ENCODE measurements at places on chromosomes 7 and 10.
A peak's percentile ranks its signal among the peaks of the same experiment; 100 is the strongest.

- no peak for DNase-seq
These were observed 105.0 kb upstream of the AMPH start for GRCh38 chr7:38736138-38736537.

DNA sequence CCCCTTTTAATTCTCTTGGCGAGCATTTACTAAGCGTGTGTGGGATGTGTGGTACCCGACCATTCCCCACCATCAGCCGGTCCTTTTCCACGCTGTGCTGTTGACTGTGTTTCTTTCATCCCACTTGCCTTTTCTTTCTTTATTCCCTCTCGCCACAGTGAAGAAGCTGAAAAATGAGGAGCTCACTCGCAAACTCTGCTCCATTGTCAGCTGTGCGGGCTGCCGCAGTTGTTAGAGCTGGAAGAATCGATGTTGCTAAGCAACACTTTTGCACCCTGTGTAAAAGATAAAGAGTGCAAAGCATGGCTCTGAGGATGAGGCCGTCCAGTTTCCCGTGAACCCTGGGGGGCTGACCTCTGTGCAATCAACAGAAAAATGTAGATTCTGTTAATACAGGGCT, 203.1 kb upstream of the NEBL start:
- DNase-seq: no peak

DNA sequence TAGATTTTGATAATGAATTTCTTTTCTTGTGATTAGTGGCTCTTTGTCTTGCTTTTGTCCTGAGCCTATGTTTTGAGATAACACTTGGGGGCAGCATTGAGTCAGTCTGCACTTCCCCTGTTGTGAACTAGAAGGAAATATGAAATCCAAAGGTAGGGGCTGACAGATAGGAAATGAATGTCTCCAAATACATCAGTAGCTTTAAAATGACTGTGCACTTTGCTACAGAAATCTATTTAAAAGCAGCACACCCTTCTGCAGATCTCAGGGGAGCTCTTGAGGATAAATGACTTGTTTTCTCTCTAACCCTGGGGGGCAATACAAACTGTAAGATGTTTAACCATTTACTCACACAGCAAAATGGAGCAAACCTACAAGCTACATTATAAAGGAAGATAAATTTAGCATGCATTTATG, 176.0 kb upstream of the MYO3A start:
- no peak for DNase-seq

DNA sequence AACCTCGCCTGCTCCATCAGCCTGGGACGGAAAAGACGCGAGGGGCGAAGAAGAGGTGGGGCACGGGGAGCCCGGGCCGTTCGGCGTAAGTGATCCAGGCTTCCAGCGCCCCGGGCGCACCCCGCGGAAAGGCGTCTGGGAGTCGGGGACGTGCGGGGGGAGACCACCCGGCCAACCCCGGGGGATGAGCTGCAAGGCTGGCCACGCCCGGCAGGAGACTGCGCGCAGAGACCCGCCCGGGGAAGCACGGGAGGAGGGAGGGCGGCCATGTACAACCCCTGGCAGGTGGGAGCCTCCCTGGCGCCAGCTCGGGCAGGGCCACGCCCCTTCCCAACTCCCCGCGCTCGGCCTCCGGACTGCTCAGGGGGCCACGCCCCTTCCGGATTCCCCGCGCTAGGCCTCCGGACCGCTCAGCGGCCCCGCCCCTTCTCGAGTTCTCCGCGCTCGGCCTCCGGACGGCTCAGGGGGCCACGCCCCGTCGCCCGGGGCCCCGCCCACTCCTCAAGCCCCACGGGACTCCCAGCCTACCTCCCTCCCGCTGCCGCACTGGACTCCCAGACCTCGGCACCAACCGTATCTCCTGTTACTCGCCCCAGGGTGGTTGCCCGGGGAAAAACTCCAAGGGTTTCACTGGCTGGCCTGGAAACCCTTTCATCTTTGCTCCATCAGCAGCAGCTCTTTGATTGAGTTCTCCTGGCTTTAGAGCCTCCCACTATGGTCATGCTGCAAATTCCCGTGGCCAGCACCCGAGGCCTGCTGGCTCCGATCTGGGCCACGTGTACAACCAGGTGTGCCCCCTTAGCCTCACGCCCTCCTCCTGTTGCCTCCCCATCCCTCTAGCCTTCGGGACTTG, 284.4 kb downstream of the ZEB1 start:
- DNase-seq: peak; percentile 93

- DNase-seq: no peak
These were observed 82.5 kb downstream of the ICA1 start for GRCh38 chr7:8179486-8179885.

DNA sequence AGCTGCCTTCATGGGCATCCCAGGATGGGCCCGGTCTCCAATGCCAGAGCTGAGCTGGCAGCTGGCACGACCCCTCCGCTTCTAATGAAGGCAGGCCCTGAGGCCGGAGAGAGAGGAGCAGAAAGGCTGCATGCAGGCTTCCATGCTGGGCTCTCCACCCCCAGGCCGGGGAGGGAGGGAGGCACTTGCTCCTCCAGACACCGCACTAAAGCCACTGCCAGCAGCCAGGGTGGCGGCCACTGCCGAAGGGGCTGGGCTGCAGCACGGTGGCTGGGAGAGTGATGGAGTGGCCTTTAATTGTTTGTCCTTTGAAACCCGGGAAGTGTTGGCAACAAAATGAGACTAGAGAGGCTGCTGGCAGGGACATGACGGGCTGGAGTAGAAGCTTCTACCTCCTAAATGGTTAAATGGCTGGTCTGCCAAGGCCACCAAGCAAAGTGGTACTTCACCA, 236.5 kb downstream of the SKAP2 start:
- DNase-seq: no peak

DNA sequence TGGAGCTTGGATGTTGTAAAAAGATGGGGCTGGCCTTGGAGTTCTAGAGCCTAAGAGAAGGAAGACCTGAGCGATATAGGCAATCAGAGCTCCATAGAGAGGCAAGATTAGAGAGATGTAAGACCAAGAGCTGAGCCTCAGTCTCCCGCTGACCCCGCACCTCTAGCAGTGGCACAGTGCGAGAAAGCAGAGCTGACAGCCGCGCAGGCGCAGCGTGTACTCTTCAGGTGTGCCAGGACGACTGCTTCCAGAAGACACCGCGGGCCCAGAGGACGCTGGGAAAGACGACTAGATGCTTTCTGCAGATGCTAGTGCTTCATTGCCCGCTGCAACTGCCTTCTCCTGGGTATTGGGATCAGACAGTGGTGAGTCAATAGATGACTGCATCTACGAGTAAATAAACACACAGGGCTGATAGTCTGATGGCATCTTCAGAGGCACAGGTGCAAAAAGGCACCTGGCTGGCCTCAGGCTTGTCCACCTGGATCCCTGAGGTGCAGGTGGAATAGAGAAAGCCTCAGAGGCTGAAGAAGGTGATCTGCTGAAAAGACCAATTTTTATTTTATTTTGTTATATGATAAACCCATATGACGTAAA, 38.1 kb upstream of the CCDC6 start:
- DNase-seq: no peak

DNA sequence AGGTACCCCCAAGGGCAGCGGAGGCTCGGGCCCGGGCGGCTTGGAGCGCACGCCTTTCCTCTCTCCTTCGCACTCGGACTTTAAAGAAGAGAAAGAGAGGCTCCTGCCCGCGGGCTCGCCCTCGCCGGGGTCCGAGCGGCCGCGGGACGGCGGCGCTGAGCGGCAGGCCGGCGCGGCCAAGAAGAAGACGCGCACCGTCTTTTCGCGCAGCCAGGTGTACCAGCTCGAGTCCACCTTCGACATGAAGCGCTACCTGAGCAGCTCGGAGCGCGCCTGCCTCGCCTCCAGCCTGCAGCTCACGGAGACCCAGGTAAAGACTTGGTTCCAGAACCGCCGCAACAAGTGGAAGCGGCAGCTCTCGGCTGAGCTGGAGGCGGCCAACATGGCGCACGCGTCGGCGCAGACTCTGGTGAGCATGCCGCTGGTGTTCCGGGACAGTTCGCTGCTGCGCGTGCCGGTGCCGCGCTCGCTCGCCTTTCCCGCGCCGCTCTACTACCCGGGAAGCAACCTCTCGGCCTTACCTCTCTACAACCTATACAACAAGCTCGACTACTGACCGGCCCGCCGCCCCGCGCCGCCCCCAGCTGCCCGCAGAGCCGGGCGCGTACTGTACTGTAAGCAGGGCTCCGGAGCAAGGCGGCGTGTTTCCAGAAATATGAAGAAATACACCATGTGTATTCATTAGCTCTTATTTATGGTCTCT, 1.8 kb downstream of the HMX2 start:
- peak; percentile 61 for DNase-seq

DNA sequence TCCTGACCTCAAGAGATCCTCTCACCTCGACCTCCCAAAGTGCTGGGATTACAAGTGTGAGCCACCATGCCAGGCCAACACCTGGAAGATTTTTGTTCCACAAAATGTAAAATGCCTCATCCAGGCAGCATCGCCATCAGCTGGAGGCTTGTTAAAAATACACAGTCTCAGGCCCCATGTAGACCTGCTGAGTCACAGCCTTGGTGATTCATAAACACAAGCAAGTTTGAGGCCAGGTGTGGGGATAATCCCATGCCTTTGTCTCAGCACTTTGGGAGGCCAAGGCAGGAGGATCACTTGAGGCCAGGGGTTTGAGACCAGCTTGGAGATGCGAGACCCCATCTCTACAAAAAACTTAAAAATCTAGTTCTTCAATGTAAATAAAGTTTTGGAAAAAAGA, 49.1 kb upstream of the FOXK1 start:
- no peak for DNase-seq

DNA sequence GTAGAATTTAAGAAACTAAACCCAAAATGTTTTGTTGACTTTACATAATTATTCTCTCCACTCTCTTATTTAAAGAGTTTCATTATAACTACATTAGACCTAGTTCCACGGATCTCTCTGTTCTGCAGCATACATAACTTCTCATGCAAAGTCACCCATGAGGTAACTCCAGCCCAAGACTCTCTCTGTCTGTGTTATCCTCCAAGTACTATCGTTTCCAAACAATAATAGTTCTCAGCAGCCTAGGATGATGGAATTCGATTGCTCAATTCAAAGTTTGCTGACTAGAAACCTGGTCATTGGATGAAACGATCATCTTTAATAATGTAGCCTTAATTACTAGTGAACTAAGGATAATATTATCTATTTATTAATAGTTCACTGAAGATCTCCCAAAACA, 203.1 kb upstream of the PTN start:
- no peak for DNase-seq

- no peak for DNase-seq
These were observed 21.2 kb downstream of the ZMIZ2 start for GRCh38 chr7:44769776-44770294.

DNA sequence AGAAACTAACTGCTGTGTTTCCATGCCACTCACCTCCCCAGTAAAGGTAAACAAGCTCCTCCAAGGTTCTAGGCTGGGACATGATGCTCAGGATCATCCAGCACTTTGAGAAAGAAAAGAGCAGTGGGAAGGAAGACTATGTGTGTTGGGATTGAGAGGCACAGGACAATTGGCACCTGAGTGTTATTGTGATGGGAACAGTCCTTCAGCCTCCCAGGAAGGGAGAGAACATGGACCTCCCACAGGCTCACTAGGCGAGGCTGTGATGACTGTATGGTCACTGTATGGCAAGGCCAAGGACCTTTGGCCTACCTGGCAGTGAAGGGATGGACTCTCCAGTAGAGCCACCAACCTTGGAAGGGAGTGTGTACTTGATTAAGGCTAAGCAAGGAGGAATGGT, 123.2 kb upstream of the UNC5B start:
- DNase-seq: no peak

DNA sequence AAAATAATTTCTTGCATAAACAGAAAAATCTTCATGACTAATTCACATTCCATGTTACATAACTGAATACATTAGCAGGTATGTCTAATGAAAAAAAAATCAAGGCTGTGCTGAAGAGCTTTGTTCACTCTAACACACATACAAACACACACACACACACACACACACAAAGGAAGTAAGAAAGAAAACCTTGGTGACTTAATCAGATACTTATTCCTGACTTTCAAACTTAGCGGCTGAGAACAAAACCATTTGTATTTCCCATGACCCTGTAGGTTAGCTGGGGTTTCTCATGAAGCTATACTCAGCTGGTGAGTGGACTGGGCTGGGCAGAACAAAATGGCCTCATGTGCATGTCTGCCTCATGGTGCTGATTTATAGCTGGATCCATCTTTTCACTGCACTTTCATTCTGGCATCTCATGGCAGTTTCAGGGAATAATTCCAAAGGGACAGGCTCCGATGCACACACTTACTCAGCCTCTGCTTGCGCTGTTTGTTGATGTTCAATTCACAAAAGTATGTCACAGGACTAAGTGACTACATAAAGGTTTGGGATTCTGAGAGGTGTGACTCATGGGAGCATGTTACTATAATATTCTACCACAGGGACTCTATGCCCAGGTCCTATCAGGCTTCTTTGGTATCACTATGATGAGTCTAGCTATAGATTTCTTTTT, 161.2 kb downstream of the PCLO start:
- DNase-seq: no peak

DNA sequence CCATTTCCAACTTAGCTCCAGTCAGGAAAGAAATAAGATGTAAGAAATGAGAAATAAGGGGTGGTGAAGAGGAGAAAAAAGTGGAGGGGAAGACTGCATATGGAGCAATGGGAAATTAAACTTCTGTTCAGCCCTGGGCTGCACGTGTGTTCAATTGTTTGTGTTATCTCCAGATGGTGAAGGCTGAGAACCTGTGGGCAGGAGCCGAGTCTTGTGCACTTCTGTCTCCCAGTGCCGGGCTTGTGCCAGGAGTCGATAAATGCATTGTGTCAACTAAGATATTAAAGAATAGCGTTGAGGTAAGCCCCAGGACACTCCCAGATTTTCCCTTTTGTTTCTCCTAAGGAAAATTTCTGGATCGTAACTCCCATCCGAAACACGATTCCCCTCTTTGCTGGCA, 98.2 kb downstream of the PRLHR start:
- no peak for DNase-seq

GRCh38 chr10:106053061-106053460, 1111.4 kb downstream of the SORCS1 start:
- no peak for DNase-seq

- no peak for DNase-seq
These were observed 500.4 kb downstream of the GFRA1 start for GRCh38 chr10:115772606-115773005.

- DNase-seq: no peak
These were observed 79.8 kb downstream of the RALA start for GRCh38 chr7:39703144-39703543.

GRCh38 chr10:113639966-113640365, 23.9 kb downstream of the NRAP start:
- DNase-seq: no peak

- no peak for DNase-seq
These were observed 50.1 kb upstream of the ELN start for GRCh38 chr7:73977619-73978618.

DNA sequence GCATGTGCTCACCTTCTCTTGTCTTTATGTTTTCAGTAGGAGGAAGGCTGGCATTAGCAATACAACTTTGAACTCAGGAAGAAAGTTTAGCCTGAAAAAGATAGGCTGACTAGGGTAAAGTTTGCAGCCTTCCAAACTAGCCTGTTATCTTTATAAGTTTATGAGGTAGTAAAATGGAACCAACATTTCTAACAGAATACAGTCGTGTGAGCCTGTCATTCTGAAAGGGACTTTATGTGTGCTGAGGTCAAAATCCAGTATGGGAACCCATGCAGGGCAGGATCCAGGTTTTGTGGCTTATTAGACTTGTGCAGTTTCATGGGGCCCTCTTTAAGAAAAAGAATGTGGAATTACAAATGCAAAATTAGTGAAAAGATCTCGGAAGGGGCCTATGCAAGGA, 201.0 kb upstream of the PRPS1L1 start:
- no peak for DNase-seq
